Activated CD4-positive, alpha-beta T cell treated with anti-CD3 and anti-CD28 coated beads for 24 hours (primary cell): ENCODE measurements at places on chromosomes 5 and 9.

DNA sequence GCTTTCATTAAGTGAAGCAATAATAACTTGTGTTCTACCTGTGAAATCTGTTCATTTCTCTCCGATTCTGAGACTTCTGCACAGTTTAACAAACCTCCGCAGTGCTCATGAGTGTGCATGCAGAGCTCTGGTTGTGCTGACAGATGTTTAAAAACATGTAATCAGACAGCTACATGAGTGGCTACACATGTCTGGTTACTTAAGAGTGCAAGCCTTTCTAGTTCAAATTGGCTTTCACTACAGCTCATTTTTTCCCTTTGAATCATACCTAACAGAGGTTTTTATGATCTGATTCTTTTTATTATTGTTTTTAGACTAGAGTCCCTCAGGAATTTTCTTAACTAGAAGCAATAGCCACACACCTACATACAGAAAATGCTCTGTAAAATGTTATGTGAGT, 310.2 kb downstream of the ARRDC3 start:
- no peak for DNase-seq

DNA sequence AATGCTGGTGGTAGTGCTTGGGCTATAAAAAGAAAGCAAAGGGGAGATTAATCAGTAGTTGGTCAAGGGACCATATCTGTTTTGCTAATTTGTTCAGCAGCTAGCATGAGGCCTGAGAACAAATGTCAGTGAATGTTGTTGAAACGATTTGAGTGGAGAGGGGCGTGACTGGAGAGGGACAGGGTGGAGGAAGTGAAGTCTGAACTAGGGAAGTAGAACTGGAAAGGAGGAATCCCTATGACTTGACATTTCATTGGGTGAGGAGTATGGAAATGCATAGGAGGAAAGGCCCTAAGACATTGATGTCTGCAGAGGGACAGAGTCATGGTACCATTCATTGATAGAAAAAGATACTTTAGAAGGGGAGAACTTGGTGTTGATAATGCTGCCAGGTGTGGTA, 19.7 kb downstream of the TLE4 start:
- DNase-seq = no peak

- no peak for DNase-seq
These were observed 320.2 kb upstream of the NREP start for GRCh38 chr5:112077180-112077579.

GRCh38 chr5:59655693-59656309, 237.7 kb downstream of the PDE4D start:
- no peak for DNase-seq

- no peak for DNase-seq
These were observed 98.7 kb downstream of the ADCY2 start for GRCh38 chr5:7494481-7495130.

- no peak for DNase-seq
These were observed 5.7 kb downstream of the PCSK5 start for GRCh38 chr9:75896193-75896592.

DNA sequence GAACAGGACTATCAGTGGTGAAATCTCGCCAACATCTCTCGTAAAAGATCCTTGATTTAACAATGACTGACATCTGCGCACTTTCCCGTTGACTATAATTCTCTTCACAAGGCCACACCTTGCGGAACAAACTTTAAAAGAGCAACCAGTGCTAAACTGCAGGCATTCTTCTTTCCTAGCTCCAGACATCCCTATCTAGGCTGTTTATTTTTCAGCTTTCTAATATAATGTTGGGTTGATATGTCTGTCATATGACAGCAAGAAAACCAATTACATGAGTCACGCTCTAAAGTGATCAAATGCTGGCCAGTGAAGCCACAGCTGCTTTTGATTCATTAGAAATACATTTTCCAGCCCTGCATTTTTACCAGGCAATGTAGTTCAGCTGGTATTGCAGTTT, 162.5 kb downstream of the ELAVL2 start:
- no peak for DNase-seq

DNA sequence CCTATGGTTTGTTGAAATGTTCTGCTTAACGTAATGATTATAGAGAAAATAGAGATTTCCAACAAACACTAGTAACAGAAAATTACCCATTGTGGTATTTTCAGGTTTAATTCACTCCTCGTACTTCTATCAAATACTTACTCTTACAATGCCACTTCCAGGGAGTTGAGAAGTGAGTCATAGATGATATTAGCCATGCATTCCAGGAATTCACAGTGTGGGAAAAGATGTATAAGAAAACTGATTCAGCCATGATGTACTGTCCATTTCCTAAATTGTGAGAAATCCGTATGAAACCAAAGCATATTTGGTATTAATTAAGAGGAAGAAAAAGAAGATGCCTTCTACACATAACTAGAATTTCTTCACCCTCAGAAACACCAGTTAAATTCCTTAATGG, 1854.6 kb upstream of the WWC1 start:
- no peak for DNase-seq

DNA sequence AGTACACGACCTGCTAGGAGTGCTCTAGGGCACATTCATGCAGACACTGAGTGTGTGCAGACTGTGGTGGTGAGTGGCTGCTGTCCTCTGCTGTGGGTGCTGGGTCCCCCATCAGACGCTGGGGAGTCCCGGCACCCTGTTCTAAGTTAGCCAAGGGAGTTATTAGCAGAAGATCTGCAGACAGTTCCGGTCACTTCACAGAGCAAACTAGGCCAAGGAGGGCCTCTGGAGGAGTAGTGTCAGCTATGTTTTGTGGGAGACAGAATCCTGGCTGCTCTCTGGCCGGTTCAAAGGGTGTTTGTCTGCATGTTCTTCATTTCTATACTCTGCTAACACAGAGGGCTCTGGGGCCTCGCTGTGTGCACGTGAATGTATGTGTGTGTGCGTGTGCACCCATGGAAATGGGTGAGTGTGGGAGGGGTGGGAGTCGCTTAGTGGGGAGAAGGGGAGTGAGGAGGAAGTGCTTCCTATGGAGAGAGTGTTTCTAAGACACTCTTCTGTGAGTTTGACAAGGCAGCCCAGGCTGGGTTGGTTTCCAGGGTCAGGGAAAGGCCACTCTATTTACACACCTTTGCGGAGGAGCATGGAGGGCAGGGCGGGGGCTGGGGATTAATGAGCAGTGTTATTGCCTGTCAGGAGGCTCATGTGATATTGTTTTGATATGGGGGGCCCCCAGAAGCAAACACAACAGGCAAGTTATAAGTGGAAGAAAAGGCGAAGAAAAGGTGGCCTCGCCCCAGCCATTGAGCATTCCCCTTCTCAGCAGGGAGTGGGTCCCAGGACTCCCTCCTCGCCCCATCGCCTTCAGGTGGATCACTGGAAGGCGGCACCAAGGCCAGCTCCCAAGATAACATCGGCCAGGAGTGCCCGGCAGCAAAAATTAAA, 68.9 kb downstream of the MACROH2A1 start:
- DNase-seq = no peak

DNA sequence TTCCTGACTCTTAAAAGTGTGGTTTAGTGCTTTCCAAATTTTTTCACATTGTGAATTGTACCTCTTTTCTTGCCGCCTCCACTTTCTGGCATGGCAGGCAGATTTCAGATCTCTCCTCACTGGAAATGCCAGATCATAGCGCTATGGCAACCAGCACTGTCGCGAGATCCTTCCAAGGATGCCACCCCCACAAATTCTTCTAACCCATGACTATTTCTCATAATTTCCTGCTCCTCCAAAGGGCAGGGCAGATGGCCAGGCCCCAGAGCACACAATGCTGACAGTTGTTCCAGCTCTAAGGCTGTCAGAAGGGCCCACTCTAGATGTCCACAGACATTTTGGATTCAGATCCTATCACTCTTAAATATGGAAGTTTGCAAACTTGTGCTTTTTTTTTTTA, 446.2 kb upstream of the RIOK2 start:
- no peak for DNase-seq

- DNase-seq = no peak
These were observed 523.5 kb downstream of the CDH12 start for GRCh38 chr5:22329683-22330082.

GRCh38 chr5:115985802-115986757, 23.8 kb downstream of the LVRN start:
- DNase-seq = no peak

- no peak for DNase-seq
These were observed 29.7 kb upstream of the SLC1A3 start for GRCh38 chr5:36576721-36577120.

GRCh38 chr9:135924628-135925338, 17.4 kb upstream of the CAMSAP1 start:
- DNase-seq = no peak
